ENCODE measurements at places on chromosomes 5 and 9. TPM values are rescaled to one million over a fixed set of nuclear protein-coding genes. Genes with fewer than 3 reads are reported as not detected.

DNA sequence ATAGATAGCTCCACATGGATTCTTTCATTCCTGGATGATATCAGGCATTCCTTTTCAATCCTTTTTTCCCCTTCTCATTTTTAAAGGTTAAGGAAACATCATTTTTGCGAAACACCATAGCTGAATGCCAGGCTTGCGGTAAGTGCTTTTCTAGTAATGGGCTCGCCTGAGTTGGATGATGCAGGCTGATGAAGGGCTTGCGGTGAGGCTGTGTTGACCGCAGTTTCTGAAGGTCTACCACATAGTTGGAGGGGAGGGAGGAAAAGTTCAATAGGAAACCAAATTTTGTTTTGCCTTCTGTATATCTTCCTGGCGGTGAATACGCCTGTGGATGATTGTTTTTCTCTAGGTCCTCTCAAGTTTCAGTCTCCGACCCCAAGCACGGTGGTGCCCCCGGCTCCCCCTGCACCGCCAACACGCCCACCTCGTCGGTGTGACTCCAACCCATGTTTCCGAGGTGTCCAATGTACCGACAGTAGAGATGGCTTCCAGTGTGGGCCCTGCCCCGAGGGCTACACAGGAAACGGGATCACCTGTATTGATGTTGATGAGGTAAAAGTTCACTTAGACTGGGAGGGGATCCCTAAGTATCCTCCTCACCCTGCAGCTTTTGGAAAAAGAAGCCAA lies 24.3 kb downstream of the THBS4 start:
- no peak for DNase-seq
- H3K27ac ChIP-seq = no peak overlapping the region
- peaks cover 23% of the 10 kb centered on the region for H3K27me3 ChIP-seq

DNA sequence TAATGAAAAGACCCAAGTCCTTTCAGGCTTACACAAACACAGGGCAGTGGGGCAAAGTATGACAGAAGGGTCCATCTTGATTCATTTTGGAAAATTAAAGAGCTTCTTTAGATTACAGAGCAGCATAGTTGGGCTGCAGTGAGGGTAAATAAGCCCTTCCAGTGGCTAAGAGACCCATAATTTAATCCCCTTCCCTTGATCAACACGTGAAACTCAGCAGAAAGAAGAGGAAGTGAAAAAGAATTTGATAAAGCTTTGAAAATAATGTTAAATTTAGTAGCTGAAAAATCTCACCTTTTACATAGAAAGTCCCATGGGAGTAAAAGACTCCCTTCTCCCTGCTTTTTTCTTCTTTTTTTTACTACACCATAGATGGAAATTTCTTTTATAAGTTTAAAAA lies 87.6 kb downstream of the FREM1 start:
- no peaks in the 10 kb centered on the region for H3K36me3 ChIP-seq
- DNase-seq = no peak
- no peaks in the 10 kb centered on the region for H3K4me1 ChIP-seq
- no peaks in the 10 kb centered on the region for H3K27me3 ChIP-seq

DNA sequence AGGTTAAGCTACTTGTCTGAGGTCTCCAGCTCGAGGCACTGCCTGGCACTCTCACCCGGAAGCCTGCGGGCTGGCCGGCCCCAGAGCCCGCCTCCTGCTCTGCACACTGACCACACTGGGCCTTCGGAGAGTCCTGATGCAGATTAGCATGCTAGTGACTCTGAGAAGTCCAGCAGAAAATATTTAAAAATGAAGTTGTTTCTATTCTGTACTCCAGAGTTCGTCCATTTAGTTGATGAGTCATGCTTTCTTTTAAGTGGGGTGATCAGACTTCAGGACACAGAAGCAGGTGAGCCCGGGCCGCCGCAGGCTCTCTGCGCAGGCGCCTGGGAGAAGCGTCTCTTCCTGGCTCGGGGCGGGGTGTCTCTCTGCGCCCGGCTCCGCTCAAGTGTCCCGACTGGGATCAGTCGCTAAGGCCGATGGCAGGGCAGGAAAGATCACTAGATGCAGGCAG lies 32.5 kb downstream of the FAM240B start:
- H3K27me3 ChIP-seq = peaks cover 28% of the 10 kb centered on the region
- no peak for DNase-seq
- no peak overlapping the region for H3K4me3 ChIP-seq
- no peaks in the 10 kb centered on the region for H3K36me3 ChIP-seq

- no peaks in the 10 kb centered on the region for H3K27me3 ChIP-seq
- H3K27ac ChIP-seq = no peak overlapping the region
- H3K36me3 ChIP-seq = peaks cover 49% of the 10 kb centered on the region
- DNase-seq = no peak
- H3K4me1 ChIP-seq = peaks cover 10% of the 10 kb centered on the region
Measured at GRCh38 chr5:134792286-134792685, 33.7 kb downstream of the DDX46 start.

Gene DDX31
- total RNA-seq = 12.8 TPM

DNA sequence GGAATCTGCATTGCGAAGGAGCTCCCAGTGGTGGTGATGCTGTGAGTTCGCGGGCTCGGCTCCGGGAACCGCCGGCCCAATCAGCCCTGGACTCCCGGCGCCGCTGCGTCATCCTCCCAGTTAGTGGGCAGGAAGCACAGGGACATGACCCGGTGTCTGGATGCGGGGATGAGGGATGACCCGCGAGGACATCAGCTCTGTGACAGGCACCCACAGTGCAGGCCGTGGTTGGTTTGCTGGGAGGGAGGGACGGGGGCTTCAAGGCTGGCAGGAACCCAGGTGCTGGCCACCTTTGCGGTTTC lies 996 bp downstream of the NXNL2 start:
- H3K27me3 ChIP-seq = peaks cover 1% of the 10 kb centered on the region
- H3K27ac ChIP-seq = peak overlapping the region; percentile 94
- peak; percentile 56 for DNase-seq

GRCh38 chr5:167358868-167359492 lies 932.5 kb upstream of the WWC1 start:
- H3K4me3 ChIP-seq = no peak overlapping the region
- no peaks in the 10 kb centered on the region for H3K36me3 ChIP-seq
- no peak overlapping the region for H3K27ac ChIP-seq
- no peaks in the 10 kb centered on the region for H3K4me1 ChIP-seq

DNA sequence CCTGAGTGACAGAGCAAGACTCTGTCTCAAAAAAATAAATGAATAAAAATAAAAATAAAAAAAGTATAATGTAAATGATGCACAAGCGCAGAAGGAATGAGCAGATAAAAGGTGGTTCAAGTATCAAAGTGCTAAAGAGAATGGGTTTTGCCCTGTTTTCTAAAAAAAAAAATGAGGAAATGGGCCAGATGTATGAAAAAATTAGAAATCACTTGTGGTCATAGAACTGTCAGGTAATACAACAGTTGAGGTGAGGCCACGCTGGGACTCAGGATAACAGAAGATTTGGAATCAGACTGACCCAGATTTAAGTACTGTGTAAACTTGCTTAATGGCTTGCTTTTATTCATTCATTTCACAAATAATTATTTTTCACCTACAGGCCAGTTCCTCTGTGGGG lies 69.8 kb downstream of the MAPKAP1 start:
- DNase-seq = no peak
- no peaks in the 10 kb centered on the region for H3K27me3 ChIP-seq
- no peak overlapping the region for H3K27ac ChIP-seq
- peaks cover 65% of the 10 kb centered on the region for H3K4me1 ChIP-seq
- no peaks in the 10 kb centered on the region for H3K36me3 ChIP-seq

Gene SERF1A
- 2.9 TPM for total RNA-seq

- H3K4me3 ChIP-seq = no peak overlapping the region
- H3K27me3 ChIP-seq = peaks cover 39% of the 10 kb centered on the region
- peaks cover 2% of the 10 kb centered on the region for H3K36me3 ChIP-seq
- no peak overlapping the region for H3K27ac ChIP-seq
- H3K4me1 ChIP-seq = no peaks in the 10 kb centered on the region
Measured at GRCh38 chr9:97970165-97970564, 13.0 kb upstream of the ANP32B start.

GRCh38 chr9:84924266-84924665 lies 254.7 kb downstream of the NTRK2 start:
- H3K36me3 ChIP-seq = peaks cover 5% of the 10 kb centered on the region
- peaks cover 6% of the 10 kb centered on the region for H3K27me3 ChIP-seq
- no peak for DNase-seq
- no peaks in the 10 kb centered on the region for H3K4me1 ChIP-seq

DNA sequence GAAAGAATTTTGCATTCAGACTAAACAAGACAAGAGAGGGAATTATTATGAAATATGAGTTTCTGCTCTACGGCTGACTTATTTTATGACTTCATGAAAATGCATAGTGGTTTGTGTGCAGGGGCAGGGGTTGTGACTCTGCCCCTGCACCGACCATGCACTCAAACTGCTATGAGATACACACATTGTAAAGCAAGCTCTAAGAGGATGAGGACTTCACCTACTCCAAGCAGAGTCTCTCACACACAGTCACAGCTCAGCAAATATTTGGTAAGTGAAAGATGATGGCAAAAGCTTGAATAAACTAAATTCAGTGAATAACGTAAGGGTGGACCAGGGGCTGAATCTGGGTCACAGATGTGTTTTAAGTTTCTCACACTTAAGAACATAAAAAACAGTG lies 542.9 kb downstream of the PRELID2 start:
- H3K36me3 ChIP-seq = no peaks in the 10 kb centered on the region
- H3K27me3 ChIP-seq = no peaks in the 10 kb centered on the region
- H3K4me3 ChIP-seq = no peak overlapping the region
- DNase-seq = no peak
- H3K4me1 ChIP-seq = no peaks in the 10 kb centered on the region

DNA sequence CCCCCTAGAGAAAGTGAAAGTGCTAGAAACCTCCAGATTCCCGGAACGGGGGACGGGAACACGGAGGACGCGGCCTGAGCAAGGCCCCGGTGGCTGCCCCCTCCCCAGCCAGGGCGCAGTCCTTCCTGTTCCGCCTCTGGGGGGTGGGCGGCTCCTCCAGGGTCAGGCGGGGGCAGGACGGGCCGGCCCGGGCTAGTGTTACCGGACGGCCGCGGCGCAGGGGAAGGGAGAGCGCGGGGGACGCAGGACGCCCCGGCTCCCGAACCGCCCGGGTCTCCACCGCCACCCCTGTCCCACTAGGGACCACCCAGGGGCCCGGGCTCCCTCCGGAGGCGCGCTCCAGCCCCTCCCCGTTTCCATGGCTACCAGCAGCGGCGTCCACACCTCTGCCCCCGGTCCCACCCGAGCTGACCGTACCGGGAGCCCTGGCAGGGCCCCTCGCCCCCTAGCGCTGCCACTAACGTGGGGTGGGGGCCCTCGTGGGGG lies 579 bp downstream of the SLC12A7 start:
- peaks cover 26% of the 10 kb centered on the region for H3K27me3 ChIP-seq
- no peaks in the 10 kb centered on the region for H3K4me1 ChIP-seq
- no peak for DNase-seq
- peak overlapping the region; percentile 84 for H3K4me3 ChIP-seq
- H3K27ac ChIP-seq = no peak overlapping the region

- peak overlapping the region; percentile 97 for H3K27ac ChIP-seq
- peak overlapping the region; percentile 81 for H3K4me3 ChIP-seq
- H3K27me3 ChIP-seq = peaks cover 5% of the 10 kb centered on the region
Measured at GRCh38 chr5:139638090-139638735, 9.9 kb upstream of the CXXC5 start.

- H3K36me3 ChIP-seq = peaks cover 4% of the 10 kb centered on the region
- no peaks in the 10 kb centered on the region for H3K27me3 ChIP-seq
- H3K4me1 ChIP-seq = peaks cover 7% of the 10 kb centered on the region
- DNase-seq = no peak
- no peak overlapping the region for H3K4me3 ChIP-seq
Measured at GRCh38 chr9:128390813-128391711, 19.9 kb downstream of the URM1 start.

Gene PCDHGA8
- total RNA-seq = 1.0 TPM

- no peaks in the 10 kb centered on the region for H3K4me1 ChIP-seq
- DNase-seq = no peak
- no peak overlapping the region for H3K27ac ChIP-seq
- H3K4me3 ChIP-seq = no peak overlapping the region
- peaks cover 38% of the 10 kb centered on the region for H3K27me3 ChIP-seq
- no peaks in the 10 kb centered on the region for H3K36me3 ChIP-seq
Measured at GRCh38 chr9:126293522-126293889, 33.1 kb upstream of the MVB12B start.

GRCh38 chr5:115022303-115022702 lies 147.4 kb downstream of the TRIM36 start:
- no peaks in the 10 kb centered on the region for H3K27me3 ChIP-seq
- H3K36me3 ChIP-seq = no peaks in the 10 kb centered on the region
- no peak overlapping the region for H3K27ac ChIP-seq
- peak; percentile 4 for DNase-seq
- no peaks in the 10 kb centered on the region for H3K4me1 ChIP-seq

- H3K4me3 ChIP-seq = peak overlapping the region; percentile 67
- peaks cover 38% of the 10 kb centered on the region for H3K27me3 ChIP-seq
- no peak for DNase-seq
- H3K27ac ChIP-seq = no peak overlapping the region
- H3K36me3 ChIP-seq = no peaks in the 10 kb centered on the region
Measured at GRCh38 chr5:141703133-141703561, 21.1 kb upstream of the ARAP3 start.
